ENCODE measurements at places on chromosomes 1 and 21.

DNA sequence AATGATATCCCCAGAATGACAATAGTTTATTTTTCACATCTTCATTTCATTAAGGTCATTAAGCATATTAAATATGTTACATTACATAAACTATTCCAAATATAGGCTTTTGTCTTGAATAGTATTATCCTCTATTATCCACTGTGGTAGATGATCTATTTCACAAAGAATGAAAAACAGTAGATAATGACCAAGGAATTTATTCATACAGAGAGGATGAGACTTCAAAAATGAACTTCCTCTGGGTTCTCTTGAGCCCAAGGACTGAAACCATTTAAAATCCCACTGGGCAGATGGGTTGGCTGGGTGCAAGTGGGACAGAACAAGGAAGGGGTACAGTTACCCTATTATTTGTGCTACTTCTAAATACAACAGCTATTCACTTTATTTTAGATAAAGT lies 33.0 kb downstream of the PTPN14 start:
- DNase-seq = no peak

- DNase-seq = no peak
Measured at GRCh38 chr1:167562702-167563101, 9.1 kb upstream of the CREG1 start.

GRCh38 chr21:42125571-42126544 lies 54.7 kb downstream of the UMODL1 start:
- no peak for DNase-seq

DNA sequence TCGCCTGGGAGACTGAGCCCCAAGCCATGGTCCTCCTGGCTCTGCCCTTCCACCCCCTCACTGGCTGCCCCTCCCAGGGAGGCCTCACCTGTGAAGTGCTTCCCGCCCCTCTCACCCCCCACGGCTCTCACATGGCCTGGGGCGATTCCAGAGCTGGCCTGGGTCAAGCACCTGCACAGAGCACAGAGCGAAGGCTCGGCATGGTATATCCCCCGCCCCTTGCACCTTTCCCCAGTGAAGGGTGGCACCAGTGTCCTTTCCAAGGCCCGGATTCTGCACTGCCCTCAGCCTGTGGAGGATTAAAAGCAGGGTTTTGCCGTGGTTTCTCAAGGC lies 1.1 kb upstream of the AJAP1 start:
- no peak for DNase-seq

GRCh38 chr1:205020466-205020865 lies 22.5 kb upstream of the CNTN2 start:
- no peak for DNase-seq

- no peak for DNase-seq
Measured at GRCh38 chr1:211800925-211801607, 29.5 kb downstream of the LPGAT1 start.

DNA sequence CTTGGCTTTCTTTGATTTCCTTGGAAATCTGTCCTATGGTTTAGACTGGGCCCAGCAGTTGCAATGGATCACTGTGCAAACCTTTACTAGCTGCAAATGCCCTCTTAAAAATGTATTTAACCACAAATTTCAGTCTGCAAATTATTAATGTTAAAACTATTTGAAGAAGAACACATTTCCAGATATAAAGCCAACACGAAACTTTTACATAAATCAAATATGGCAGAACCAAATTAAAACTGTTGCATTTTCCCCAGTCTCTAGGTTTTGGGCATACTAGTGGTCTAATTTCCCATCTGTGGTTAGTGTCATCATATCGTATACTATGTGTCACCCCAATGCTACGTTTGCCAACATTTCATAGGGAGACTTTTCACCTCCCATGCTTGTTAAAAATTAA lies 52.3 kb downstream of the HMCN1 start:
- DNase-seq = no peak

- DNase-seq = no peak
Measured at GRCh38 chr21:46603228-46603627, 1.7 kb downstream of the S100B start.

DNA sequence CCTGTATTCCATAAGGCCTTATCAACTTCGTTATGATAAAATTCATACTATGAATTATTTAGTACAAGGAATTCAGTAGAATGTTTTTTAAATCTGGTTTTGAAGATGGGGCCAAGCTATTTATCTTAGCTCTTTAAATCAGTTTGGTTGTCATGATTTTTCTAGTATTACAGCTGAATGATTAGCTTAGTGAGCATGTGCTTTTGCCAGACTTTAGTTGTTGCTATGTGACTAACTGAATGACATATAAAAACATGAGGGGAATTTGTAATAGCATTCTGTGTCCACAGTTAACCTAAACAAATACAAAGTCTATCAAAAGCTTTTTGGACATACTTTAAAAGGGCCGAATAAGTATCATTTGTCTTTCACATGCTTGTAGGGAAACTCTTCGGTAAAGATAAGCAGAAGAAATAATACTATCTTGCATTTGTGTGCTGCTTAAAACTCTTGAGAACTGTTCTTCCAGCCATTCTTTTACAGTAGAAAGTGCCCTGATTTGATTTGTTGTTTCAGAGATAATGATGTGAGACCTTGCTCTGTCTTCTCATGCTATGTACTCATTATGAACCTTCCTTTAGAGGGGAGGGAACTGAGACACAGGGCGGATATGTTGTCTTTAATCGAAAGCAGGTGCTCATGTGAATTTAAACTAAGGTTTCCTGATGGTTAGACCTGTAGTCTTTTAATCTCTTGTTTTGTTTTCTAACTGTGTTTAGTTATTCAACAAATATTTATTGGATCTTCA lies 18.8 kb downstream of the NEK7 start:
- DNase-seq = no peak

DNA sequence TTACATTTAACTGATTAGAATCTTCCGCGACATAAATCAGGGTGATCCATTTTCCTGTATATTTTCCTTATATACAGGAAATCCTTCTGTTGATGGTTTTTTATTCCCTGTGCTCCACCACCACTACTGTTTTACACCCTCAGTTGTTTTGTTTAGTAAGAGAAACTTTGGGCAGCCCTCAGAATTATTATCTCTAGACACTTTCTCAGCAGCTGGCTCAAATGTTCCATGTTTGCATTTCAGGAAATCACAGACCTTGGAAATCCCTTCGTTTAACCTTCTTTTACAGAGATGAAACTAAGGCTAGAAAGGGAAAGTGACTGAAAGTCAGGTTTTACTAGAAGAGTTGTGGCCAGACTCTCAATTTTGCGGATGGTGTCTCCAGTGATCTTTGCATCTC lies 15.2 kb downstream of the ZNF697 start:
- no peak for DNase-seq

DNA sequence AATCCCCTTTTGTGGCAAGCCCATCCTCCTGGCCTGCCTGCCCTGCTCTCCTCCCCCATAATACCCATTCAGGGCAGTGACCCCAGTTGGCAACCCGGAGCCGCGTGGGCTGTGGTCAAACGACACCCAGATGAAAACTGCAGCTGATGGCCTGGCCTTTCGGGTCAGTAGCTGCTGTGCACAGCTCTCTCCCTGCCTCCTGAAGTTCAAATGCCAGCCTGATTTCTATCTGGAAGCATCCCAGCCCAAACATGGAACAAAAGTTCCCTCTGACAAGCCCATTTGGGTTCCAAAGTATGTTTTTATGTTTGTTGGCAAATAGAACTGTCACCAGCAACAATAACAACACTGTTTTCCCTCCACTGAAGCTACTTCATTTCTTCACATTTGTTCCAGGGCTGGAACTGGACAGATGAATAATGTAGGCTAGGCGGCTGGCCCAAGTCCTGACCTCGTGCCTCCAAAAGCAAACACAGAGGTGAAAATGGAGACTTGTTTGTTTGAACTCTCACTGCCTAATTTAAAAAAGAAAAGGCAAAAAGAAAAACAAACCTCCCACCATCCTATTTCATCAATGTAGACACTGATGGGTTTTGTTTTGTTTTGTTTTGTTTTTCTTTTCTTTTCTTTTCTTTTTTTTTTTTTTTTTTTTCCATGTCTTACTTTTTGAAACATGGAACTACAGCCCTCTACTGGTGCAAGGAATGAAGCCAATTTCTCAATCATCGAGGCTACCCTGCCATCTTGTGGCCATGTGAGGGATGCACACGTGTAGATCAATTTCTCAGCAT lies 179.0 kb downstream of the ADSS2 start:
- peak; percentile 62 for DNase-seq

GRCh38 chr1:166062421-166063070 lies 104.3 kb downstream of the FAM78B start:
- DNase-seq = no peak

DNA sequence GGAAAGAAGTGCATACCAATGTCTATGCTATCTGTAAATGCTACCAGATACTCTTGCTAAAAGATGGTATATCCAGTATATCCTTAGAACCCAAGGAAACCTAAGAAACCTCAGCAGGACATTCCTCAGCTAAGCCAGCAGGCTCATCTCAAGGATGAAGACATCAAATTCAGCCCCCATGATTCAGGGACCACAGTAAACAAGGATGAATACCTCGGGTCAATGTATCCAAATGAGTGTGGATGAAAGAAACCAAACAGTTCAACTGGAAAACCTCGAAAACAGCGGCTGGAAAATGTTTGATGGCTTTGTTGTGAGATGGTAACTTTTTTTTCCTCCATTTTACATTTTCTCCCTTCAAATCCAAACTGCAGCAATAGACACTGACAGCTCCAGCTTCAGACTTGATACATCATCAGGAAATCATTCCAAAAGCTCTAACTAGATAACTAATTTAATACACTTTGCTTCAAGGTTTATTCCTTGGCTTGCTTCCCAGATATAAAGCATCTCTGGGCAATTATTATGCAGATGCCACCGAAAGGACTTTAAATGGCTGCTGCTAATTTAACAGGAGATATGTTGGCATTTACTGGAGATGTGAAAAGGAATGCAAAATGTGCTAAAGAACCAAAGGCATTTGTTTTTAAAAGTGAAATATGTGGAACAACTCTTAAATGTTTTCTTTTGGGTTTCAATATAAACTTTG lies 73.6 kb downstream of the SMYD2 start:
- no peak for DNase-seq

DNA sequence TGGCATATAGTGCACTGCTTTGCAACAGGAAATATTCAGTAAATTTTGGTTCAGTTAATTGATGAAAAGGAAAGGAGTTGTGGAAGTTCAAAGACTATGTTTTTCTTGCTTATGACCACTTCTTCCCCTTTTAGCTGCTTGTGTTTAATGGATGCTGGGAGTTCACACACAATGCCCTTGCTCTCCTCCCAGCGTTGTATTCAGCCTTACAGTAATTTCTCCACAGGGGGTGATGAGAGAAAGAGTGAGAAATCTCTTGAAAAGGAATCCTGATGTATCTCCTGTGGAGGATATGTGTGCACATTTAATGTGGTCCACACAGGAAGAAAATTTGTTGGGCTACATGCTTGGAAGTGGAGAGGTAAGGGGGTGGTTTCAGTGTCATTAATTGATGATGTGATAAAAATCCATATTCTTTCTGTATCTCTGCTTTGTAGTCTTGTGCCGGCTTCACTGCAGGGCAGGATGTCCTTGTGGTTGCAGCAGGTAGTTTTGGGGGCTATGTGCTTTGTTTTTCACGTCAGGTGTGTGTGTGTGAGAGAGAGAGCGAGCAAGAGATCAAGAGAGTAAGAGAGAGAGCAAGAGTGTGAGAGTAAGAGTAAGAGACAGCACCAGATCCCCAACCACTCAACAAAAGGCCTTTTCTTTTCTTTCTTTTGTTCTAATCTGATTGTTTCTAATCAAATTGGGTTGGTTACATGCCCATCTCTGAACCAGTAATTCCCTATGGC lies 204.4 kb downstream of the RWDD3 start:
- DNase-seq = no peak

- no peak for DNase-seq
Measured at GRCh38 chr1:33925586-33925985, 61.7 kb downstream of the HMGB4 start.

- DNase-seq = no peak
Measured at GRCh38 chr1:180397175-180397574, 105.2 kb downstream of the ACBD6 start.

DNA sequence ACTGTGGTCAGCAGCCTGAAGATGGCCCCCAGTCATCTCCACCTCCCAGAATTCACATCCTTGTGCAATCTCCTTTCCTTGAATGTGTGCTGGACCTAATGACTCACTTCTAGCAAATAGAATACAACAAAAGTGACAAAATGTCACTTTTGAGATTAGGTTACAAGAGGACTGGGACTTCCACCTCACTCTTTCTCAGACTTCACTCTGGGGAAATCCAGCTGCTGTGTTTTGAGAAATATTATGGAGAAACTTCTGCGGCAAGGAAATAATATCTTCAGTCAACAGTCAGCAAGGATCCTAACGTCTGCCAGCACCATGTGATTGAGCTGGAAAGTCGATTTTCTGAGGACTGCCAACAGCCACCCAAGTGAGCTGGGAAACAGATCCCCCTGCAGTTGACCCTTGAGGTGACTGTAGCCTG lies 70.5 kb upstream of the GADD45A start:
- no peak for DNase-seq

DNA sequence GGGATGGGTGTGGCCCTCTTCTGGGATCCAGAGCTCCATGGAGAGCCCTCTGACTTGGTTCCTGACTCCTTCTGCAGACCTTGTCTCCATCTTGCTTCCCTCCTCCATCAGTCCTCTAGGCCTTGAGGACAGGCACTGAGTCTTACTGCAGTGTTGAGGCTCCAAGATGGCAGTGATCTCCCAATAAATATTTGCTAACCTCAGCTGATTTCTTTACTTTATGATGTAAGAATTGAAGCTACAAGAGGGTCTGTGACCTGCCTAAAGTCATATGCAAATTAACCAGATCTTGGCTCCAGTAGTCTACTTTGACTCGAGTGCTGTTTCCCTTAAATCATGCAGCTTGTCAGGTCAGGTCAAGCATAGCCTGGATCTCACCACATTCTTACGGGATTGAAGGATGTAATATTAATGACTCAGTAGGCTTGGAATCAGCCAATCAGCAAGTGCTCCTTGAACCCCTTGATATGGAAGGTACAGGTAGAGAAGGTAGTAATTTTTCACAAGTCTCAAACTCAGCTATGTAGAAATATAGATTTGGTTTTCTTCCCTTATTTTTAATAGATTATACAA lies 93.0 kb downstream of the CLIC6 start:
- DNase-seq = no peak

DNA sequence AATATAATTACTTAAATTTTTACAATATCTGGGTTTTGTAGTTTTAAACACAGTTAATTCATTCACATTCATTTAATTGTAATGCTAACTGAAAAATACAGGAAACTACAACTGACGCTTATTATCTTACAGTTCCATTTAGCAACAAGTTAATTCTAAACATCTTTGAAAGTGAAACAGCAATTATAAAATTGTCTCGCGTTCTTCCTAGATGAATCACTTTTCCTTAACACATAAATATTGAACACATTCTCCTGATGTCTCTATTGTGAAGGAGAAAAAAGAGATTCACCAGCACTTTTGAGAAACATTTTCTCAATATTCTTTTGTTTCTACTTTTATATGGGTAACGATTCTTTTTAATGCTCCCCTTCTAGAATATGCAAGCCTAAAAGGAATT lies 6.4 kb downstream of the PTGFR start:
- no peak for DNase-seq

All from activated naive CD4-positive, alpha-beta T cell treated with anti-CD3 and anti-CD28 coated beads, Interleukin-2, amount 50 U/mL, for 16 hours (primary cell).